ENCODE measurements at places on chromosomes 11 and 22. TPM values are rescaled to one million over a fixed set of nuclear protein-coding genes. Genes with fewer than 3 reads are reported as not detected.

DNA sequence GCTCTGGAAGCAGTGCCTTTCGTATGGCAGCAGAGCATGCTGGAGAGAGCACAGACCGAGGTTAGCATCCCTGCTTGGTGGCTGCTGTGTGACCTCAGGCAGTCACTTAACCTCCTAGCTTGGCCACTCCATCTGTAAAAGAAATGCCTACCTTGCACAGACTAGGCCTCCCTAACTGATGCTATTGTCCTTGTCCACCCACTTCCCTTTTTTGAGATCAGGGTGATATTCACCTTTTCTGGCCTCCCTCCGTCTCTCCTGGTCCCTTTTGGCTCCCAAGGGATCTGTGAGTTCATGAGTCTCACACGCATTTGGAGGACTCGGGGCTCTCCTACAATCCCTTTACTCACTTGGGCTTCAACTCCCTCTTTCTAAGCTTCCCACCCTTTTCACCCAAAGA, 37.2 kb downstream of the TECTA start:
- no peak for DNase-seq

Gene CREB3L1
- 2.5 TPM for total RNA-seq

DNA sequence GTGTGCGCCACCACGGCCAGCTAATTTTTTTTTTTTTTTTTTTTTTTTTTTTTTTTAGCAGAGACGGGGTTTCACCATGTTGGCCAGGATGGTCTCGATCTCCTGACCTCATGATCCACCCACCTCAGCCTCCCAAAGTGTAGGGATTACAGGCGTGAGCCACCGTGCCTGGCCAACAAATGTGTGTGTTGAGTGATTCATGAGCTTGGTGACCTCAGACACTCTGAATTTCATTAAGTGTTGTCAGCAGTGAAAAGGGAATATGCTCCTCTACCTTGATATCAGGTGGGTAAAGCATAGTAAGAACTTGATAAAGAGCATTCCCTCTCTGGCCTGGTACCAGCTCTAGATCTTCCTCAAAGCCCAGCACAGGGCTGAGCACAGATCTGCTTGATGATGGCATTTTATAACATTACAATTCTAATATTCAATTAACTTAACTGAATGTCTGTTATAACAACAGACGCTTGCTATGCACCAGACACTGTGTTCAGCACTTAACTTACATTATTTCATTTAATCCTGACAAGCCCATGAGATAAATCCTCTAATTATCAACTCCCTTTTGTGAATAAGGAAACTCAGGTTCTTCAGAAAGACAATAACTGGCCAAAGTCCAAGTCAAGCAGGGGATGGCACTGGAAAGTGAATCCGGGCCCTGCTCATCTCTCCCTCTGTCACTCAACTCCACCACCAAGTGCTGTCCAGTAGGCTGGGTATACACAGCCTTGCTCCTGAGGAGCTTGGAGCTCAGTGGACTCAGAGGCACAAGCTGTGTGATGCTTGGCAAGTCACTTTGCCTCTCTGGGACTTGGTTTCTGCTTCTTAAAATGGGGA, 13.0 kb downstream of the TBC1D10A start:
- DNase-seq = no peak

DNA sequence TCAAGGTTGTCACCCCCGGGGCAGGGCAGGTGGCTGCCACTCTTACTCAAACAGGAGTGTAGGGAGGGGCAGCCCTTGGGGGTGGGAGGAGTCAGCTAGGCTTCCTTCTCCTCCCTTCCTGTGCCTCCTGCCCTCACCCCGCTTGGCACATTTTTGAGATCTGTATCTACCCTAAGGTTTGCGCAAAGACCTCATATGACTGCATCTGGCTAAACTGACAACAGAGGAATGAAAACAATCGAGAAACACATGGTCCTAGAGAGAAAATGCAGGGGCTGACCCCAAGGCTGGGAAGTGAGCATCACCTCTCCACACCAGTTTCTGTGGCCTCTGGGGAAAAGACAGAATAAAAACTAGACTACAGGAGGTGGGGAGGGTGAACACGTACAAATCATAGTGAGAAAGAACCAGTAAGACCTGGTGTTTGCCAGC, 28.1 kb downstream of the IGSF9B start:
- DNase-seq = no peak

DNA sequence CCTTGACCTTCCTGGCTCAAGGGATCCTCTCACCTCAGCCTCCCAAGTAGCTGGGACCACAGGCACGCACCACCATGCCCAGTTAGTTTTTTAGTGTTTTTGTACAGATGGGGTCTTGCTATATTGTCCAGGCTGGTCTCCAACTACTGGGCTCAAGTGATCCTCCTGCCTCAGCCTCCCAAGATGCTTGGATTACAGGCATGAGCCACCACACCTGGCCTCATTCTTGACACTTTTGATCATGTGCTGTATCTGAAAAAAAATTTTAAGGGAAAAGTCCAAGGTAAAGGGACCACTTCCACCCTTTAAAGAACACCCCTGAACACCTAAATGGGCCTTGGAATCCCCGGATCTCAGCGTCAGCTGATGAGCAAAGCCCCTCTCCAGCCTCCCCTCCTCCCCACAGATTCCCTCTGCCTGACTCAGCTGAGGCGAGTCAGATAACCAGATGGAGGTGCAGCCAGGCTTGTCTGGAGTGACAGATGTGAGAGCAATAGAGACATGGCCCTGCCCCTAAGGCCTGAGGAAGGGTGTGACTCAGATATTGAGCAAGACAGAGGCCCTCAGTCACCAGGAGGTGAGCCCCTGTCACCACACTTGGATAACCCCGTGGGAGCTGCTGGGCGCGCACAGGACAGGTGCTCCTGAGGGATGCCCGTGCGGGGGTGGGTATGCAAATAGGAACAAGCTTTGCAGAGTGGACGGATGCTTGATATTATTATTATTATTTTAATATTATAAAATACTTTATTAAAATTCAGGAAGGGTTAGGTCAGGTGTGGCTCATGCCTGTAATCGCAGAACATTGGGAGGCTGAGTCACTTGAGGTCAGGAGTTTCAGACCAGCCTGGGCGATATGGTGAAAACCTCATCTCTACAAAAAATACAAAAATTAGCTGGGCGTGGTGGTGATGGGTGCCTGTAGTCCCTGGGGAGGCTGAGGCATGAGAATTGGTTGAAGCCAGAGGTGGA, 5.0 kb upstream of the CCDC88B start:
- DNase-seq = no peak

GRCh38 chr22:45064313-45065278, 54.8 kb upstream of the PHF21B start:
- DNase-seq = no peak

- no peak for DNase-seq
Observed at GRCh38 chr22:40709752-40710413, 30.6 kb downstream of the MCHR1 start.

- DNase-seq = no peak
Observed at GRCh38 chr22:31246687-31247086, 34.6 kb downstream of the LIMK2 start.

Gene CDC42EP2
- total RNA-seq = 64.3 TPM

Gene OR2AG1
- total RNA-seq = not detected

- DNase-seq = no peak
Observed at GRCh38 chr11:46272816-46273427, 4.5 kb upstream of the CREB3L1 start.
